ENCODE measurements at places on chromosomes 3 and 15.

DNA sequence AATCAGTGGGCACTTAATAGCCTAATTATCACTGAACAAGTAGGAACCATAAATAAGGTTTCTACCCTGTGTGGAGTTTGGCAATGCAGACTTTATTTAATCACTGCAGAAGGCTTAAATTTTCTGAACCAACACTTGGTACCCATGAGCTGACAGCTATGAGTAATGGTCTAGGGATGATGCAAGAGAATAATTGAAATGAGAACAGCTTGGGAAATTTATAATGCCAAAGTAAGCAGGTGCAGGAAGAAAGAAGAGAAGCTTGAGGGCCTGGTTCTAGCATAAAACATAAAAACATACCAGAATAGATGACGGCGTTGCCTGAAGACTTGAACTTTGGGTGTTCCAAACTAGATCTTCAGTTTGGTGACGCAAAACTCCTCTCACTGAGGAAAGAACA lies 67.0 kb downstream of the IMPG2 start:
- no peak for DNase-seq

DNA sequence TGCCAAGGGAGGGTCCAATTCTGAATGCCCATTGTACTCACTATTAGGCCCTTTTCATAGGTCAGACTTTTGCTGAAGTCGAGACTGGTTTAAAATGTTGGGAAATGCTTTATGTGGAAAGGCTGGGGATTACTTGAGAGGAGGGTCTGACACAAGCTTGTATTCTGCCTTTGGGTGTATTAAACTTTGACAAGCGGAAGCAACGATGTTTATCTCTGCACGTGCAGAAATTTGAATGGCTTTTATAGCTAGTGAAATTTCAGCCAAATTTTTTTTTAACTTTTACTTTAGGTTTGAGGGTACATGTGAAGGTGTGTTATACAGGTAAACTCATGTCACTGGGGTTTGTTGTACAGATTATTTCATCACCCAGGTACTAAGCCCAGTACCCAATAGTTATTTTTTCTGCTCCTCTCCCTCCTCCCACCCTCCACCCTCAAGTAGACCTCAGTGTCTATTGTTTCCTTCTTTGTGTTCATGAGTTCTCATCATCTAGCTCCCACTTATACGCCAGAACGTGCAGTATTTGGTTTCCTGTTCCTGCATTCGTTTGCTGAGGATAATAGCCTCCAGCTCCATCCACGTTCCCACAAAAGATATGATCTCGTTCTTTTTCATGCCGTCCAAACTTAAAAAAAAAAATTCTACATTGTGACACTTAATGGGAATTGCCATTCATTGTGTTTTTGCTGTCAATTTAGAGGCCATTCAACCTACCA lies 223.0 kb upstream of the BHLHE40 start:
- DNase-seq, result no peak

DNA sequence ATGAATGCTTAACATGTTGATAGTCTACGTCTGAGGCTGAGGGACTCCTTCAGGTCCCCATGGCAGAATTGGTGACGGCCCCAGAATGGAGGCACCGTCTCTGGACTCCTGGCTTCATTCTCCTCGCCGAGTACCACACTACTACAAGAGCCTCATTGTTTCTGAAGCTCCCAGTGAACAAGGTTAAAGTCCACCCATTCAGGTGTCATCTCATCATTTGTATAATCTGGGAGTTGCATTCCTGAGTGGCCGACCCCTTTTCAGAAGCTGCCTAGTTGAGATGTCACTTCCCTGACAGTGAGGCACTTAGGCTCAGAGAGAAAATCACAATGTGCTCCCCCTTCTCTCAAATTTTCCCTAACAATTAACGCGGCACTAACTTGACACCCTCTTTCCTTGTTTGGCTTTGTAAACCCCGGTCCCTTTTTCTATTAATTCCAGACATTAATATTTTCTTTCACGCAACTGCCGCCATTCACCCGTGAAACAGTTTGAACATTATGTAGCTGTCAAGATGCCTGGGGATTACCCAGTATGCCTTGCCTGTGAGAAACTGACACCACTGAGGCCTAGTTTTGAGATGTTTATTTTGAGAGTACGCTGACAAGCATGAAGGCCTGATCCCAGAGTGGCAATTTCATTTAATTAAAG lies 105.6 kb downstream of the MCTP2 start:
- DNase-seq, result no peak

GRCh38 chr3:193470710-193471109 lies 84.0 kb downstream of the ATP13A4 start:
- no peak for DNase-seq

DNA sequence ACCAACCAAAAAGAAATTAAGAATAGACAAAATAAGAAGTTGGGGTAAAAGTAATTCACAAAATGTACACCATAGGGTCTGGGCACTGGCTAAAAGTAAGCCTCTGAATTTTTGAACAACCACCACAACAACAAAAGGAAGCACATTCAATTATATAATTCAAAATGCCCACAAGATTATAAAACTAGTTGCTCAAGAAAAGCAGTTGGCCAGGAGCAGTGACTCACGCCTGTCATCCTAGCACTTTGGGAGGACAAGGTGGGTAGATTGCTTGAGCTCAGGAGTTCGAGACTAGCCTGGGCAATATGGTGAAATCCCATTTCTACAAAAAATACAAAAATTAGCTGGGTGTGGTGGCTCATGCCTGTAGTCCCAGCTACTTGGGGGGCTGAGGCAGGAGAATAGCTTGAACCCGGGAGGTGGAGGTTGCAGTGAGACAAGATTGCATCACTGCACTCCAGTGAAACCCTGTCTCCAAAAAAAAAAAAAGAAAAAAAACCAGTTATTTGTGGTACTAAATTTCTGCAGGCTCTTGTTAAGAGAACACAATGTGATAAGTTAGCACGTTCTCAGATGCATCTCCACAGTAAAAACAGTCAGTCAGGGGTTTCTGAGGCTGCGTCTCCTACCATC lies 6.6 kb upstream of the ATP11B start:
- DNase-seq, result no peak

- no peak for DNase-seq
Observed at GRCh38 chr3:196962930-196963630, 5.6 kb downstream of the PIGZ start.

- no peak for DNase-seq
Observed at GRCh38 chr15:56817321-56818080, 84.2 kb upstream of the ZNF280D start.

- no peak for DNase-seq
Observed at GRCh38 chr3:21697707-21698106, 53.3 kb downstream of the ZNF385D start.

GRCh38 chr3:108180194-108180593 lies 42.0 kb downstream of the IFT57 start:
- no peak for DNase-seq

DNA sequence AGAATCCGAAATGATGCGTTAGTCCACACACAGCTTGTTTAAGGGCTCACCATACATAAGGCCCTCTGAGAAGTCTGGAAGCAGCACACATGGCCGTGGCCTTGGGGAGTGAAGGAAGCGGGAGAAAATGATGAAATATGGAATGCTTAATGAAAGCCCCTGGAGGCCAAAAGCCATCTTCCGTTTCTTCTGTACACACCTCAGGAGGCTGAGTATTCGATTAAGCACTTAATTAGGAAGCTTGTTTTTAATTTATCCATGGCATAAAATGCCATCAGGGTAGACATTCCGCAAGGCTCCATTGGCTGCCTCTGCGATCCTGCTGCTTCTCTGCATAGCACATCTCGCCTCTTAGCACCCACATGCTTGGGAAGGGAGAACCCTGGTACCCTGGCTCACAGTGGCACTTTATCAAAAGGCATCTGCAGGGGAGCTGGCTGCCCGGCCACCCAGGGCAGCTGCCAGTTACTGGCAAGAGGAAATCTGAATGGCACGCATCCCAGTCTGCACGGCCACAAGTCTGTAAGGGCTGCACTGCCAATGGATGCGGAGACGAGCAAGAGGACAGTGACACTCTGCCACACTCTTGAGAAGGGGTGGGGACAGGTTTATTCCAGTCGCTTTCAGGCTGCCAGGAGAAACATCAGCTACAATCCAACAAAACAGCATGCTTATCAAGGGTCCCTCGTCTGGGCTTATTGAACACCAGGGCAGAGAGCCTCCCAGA lies 356.2 kb downstream of the OCA2 start:
- no peak for DNase-seq

GRCh38 chr15:45064386-45064785 lies 41.4 kb downstream of the SORD start:
- DNase-seq, result no peak

- DNase-seq, result no peak
Observed at GRCh38 chr3:195385526-195385925, 57.3 kb downstream of the ACAP2 start.

- no peak for DNase-seq
Observed at GRCh38 chr3:45309876-45310275, 78.5 kb upstream of the LARS2 start.

DNA sequence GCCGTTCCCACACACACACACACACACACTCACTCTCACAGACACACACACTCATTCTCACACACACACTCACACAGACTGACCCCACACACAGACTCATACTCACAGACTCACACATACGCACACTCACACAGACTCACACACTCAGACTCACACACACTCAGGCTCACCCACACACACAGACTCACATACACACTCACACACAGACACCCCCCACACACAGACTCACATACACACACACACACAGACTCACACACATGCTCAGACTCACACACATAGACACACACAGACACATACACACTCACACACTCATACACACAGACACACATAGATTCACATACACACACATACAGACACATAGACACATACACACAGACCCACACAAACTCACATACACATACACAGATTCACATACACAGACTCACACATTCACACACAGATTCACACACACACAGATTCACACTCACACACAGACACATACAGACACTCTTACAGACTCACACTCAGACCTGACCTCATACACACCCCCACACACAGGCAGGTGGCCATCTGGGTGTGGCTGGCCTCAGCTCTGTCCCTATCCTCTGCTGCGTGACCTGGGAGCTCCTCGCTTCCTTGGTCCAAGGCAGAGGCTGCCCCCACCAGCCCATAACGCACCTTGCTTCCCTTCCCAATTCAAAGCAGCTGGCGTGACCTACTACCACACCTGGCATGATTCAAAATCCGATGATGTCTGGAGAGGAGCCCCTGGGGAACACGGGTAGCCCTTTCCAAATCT lies 1.9 kb downstream of the C3orf22 start:
- DNase-seq, result no peak

Measured in stimulated activated naive CD8-positive, alpha-beta T cell treated with anti-CD3 and anti-CD28 coated beads, Interleukin-15, amount 100 ng/mL, for 72 hours (primary cell).